Stimulated activated CD4-positive, alpha-beta T cell treated with anti-CD3 and anti-CD28 coated beads, TNF-alpha, amount 100 ng/mL, for 4 hours (primary cell): ENCODE measurements at places on chromosomes 3 and 15.

DNA sequence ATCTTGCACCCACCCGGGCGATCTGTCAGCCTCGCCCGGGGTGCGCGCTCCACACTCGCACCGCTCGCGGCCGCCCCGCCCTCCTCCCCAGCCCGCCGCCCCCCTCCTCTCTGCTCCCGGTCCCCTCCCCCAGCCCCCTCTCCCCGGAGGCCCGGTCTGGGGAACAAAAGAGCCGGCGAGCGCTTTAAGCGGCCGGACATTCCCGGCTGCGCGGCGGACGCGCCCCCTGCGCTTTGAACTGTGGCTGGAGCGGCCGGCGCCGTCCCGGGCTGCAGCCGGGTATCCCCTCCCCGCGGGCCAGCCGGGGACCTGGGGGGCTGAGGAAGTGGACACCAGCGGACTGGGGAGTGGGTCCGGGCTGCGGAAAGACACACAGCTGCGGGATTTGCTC lies at the start of gene IGDCC3:
IGDCC3 (minus strand) TSS at position 27 of the 391 bp plus-strand sequence. CDS start 214 bp downstream, outside the sequence.
- DNase-seq: no peak

- DNase-seq: no peak
Observed at GRCh38 chr3:53164911-53165310, 3.9 kb downstream of the PRKCD start.

- no peak for DNase-seq
Observed at GRCh38 chr3:116815321-116815720, 105.7 kb downstream of the TUSC7 start.

DNA sequence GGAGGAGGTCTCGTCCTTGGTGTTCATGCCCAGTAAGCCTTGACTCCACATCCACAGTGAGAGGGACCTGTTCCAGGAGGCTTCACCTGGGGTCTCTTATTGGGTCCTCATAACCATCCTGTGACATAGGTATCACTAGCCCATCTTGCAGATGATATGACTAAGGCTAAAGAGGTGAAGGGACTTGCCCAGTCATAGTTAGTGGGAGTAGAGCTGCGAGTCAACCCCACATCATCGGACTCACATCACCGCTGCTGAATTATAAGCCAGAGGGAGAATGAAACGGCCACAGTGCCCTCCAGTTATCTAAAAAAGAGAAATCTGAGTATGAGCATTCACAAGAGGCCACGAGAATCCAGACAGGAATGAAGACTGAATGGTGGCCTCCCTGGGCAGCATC lies 66.0 kb downstream of the MESD start:
- DNase-seq: no peak

DNA sequence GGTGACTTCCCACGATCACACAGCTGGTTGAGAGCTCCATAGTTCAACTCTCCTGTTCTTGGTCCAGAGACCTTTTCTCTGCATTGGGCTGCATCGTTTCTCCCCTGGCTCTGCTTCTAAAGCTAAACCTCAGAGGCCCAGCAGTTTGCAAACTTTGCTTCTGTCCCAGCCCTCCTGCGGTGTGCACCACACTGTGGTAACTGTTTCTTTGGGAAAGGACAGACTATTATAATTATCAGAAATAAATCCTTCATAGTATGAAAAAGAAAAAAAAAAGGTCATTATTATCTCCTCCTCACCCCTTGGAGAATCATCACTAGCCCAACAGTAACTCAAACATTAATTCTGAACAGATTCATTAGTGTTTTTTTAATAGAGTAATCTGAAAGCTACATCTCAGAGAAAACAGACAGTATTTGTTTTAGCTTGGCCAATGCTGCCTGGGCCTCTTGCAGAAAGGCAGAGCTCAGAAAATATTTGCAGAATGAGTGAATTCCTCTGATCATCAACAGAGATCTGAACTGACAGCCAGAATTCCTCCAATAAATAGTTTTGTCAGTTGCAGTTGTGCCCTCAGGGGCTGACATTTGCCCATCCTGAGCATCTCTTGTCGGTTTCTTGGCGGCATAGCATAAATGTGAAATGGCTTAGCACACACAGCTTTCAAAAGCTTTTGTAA lies 52.9 kb downstream of the BFSP2 start:
- no peak for DNase-seq

DNA sequence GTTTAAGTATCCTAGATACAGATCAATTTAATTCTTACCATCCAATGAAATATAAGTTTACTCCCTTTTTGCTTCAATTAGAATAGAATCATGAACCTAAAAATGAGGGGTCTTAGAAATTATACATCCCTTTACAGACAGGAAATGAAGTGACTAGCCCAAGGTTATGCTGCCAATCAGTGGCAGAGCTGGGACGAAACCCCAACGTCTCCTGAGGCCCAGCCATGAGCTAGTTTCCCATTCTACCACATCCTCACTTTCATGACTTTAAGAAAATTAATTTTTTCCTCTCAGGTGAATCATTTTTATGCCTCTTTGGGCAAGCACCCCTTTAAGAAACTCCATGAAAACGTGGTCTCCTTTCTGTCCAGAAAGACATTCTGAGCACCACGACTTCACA lies 11.2 kb downstream of the LRIG1 start:
- no peak for DNase-seq

DNA sequence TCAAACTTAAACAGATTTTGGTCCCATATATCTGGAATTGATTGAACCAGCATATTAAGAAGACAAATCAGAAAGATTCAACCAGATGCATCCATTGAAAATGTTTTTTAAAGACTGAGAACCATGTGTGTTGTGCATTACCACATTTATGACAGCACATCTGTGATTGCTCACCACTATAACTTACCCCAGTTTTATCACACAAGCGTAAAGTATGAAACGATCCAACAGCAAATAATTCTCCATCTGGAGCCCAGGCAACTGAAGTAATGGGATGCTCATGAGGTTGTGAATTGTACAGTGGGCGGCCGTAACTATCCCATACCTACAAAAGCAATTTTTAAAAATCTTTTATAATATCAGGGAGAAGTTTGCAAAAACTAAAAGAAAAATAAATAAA lies 43.2 kb downstream of the IFT80 start:
- no peak for DNase-seq

GRCh38 chr3:37594873-37595783 lies 266.6 kb upstream of the CTDSPL start:
- DNase-seq: no peak

- no peak for DNase-seq
Observed at GRCh38 chr3:154898916-154899315, 181.2 kb upstream of the MME start.

GRCh38 chr3:58835086-58835485 lies 168.5 kb upstream of the FAM3D start:
- DNase-seq: no peak

- DNase-seq: no peak
Observed at GRCh38 chr15:85137489-85138168, 156.0 kb downstream of the PDE8A start.

DNA sequence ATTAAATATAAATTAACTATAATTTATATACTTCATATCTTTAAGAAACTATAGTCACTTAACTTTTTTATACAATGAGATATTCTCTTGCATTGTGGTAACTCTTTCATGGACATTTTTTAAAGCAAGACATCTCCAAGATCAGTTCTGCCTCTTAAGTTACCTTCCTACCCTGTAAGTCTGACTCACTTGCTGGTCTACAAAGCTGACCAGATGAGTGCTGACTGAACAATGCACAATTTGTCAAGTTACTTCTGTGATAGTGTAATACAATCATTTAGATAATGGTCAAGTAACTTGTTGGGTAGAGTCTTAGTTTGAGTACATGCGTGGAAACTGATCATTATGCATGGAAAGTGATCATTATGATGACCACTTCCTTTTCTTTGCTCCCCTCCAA lies 145.9 kb downstream of the MEIS2 start:
- DNase-seq: no peak

DNA sequence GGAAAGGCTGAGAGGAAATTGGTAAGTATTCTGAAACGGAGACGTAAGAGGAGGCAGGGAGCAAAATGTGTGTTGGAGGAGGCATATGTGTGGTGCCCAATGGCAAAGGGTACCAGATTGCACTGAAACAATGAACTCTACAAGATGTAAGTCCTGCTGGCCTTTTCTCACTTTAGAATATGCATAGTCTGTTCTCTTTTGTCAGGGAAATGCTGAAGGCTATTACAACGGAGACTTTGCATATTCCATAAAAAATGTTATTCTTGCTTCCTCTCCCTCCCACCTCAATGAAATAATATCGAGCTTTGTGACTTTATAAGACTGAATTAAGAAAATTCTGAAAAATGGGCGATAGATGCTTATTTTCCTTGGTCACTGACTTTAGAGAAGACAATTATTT lies 85.9 kb downstream of the PEX5L start:
- DNase-seq: no peak

DNA sequence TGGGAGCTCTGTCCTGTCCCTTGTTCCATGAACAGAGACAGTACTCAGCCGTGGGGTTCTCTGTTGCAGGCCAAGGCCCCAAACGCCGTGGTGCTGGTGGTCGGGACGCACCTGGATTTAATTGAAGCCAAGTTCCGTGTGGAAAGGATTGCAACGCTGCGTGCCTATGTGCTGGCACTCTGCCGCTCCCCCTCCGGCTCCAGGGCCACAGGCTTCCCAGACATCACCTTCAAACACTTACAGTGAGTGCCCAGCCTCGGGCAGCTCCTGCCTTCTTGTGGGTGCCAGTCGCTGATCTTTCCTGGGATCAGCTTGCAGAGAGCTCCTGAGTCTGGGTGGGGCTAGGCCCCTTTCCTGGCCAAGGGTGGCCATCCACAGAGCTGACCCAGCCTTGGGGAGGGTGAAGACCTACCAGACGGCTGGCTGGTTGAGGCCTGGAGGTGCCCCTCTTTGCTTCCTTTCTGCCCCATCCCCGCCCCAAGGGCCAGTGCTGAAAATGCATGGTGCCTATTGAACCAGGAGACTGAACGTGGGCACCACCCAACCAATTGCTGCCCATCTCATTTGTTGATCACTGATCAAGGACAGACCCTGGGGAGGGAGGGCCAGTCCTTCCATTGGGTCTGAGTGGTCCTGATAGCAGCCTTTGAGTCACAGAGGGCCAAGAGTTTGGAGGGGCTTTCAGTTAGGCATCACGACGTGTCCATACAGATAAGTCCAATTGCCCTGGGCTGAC lies 106.9 kb downstream of the LRRK1 start:
- no peak for DNase-seq

DNA sequence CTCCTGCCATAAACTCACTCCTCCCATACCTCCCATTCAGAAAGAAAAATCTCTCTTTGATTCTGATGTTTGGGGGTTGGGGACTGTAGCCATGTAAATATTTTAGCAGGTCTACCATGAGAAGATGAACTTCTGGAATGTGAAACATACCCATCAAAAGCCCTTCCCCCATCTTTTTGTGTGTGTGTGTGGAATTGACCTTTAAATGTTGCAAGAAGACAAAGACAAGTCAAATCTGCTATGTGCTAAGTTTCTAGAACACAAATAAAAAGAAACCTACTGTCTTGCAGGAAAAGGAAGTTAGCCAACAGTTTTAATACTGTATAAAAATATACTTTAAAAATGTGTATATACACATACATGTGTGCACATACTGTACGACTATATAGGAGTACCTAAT lies 29.7 kb upstream of the USP50 start:
- no peak for DNase-seq

DNA sequence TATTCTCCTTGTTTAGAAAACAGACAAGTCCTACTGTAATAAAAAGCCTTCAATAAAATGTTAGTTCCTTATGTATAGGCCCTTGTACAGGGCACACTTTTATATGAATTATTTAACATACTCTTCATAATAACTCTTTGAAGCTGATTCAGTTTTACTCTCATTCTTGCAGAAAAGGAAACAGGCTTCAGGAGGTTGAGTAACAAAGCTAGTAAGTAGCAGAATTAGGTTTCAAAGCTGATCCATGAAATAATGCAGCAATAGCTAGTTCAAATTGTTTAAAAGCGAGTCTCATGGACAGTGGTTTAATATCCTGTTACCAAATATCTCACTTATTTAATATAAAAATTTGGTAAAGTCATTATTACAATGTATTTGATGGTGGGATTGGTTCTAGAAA lies 25.0 kb downstream of the TCF12 start:
- no peak for DNase-seq

GRCh38 chr3:179599531-179599930 lies 4.9 kb downstream of the MRPL47 start:
- no peak for DNase-seq

DNA sequence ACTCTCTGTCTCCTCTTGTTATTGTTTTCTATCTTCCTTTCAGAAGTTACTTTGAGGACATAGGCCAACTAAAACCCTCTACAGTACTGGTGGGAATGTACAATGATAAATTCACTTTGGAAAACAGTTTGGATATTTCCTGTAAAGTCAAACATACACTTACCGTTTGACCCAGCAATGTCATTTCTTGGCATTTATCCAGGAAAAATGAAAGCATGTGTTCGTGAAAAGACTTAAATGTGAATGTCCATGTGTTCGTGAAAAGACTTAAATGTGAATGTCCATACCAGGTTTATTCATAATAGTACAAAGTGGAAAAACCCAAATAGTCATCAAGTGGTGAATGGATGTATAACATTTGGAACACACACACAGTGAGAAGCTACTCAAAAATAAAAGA lies 361.5 kb upstream of the DPH6 start:
- DNase-seq: no peak

DNA sequence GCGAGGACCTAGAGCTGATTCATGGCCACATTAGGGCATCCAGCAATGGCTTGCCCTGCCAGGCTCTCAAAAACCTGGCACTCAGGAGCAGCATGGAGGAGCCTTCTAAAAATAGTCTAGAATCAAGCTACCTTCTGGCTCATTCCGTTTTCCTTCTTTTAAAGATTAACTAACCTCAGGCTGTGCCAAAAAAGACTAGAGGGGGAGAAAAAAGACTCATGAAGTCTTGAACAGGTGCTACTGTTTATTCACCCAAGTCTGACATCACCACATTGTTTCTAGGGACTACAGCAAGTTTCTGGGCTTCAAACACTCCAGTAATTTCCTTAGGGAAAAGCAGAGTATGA lies 125.8 kb downstream of the TNIK start:
- DNase-seq: no peak

DNA sequence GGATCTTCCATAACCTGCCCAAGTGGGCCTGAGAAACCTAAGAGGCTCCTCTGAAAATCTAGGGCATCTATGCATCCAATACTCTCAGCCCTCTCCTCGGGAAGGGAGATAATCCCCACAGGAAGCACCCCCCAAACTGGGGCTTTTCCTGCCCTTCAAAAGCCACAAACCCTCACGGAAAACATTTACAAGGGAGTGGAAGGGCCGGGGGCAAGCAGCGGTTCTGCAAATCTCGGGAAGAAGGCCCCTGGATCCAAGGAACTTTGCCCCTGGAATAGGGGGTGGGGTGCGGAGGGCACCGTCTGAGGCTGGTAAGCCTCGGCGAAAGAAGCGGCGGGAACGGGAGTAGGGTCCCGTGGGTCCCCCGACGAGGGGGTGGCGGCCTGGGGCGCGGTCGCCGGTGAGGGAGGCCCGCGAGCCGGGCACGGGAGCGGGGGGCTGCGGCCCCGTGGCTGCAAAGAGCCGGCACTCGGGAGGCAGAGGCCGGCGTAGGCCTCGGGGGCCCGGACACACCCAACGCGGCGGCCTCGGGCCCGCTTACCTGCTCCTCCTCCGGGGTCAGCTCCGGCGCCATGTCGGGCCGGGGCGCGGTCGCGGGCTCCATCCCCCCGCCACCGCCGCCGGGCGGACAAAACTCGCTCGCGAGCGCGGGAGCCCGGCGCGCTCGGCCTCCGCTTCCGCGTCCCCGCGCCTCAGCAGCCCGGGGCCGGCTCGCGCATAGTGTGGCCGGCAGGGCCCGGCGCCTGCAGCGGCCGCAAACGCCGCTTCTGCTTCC lies 755 bp downstream of the PTPN9 start:
- DNase-seq: no peak
